Esophagus mucosa (tissue), 1 donor: ENCODE measurements at places on chromosomes 4 and X. TPM values are rescaled to one million over a fixed set of nuclear protein-coding genes. Genes with fewer than 3 reads are reported as not detected.

LDB2 gene
- 4.9 TPM for total RNA-seq

UTP3 gene
- 19.1 TPM for total RNA-seq

CTAG1A gene
- not detected for total RNA-seq

MAGEC1 gene
- total RNA-seq: not detected

NHSL2 gene
- 1.2 TPM for total RNA-seq

GLRA3 gene
- total RNA-seq: not detected

PRICKLE3 gene
- 17.5 TPM for total RNA-seq

ZNF185 gene
- total RNA-seq: 341 TPM

NXF2 gene
- not detected for total RNA-seq

GAGE13 gene
- total RNA-seq: not detected

CSAG1 gene
- total RNA-seq: not detected

NUDT11 gene
- 0.96 TPM for total RNA-seq

GAK gene
- 69.1 TPM for total RNA-seq

ADAMTS3 gene
- total RNA-seq: 0.32 TPM

GYPA gene
- total RNA-seq: not detected

PLXNB3 gene
- total RNA-seq: 11.2 TPM

DDIT4L gene
- 0.56 TPM for total RNA-seq

HSD17B13 gene
- total RNA-seq: not detected

ETDA gene
- not detected for total RNA-seq

SLC25A4 gene
- 9.1 TPM for total RNA-seq

GAGE12C gene
- total RNA-seq: not detected

AIMP1 gene
- 32.8 TPM for total RNA-seq

PAGE4 gene
- total RNA-seq: not detected

CT45A10 gene
- not detected for total RNA-seq
